ENCODE measurements at places on chromosomes 6 and 20.

- no peak for DNase-seq
Observed at GRCh38 chr20:64058536-64058935, 4.5 kb upstream of the TCEA2 start.

DNA sequence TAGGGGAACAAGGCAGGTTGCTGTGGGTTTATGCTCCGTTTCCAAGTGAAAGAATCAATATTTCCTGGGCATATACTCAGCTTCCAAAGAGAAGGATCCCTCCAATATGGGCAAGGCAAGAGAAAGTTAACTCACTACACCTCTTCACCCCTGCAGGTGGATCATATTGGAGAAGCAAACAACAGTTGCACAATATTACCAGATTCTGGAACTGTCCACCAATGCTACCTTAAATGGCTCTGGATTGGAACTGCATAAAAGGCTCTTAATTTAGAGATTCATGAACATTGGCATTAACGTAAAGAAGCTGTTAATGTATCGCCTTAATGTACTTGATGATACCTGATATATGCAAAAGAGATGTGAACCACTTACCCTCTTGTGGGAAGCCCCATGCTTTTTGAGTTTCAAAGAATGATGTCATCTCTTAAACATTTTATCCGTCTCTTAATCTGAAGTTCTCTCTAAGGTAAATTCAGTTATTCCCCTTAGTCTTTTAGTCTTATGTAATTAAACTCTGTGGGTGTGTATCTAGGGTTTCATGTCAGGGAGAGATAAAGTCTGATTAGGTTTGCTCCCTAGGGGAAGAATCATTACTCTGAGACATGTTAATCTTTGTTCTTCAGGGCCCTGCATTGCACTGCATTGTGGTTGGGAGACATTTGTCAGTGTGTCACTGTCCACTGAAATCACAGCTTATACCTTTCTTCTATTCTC, 99.5 kb downstream of the PHACTR1 start:
- no peak for DNase-seq

DNA sequence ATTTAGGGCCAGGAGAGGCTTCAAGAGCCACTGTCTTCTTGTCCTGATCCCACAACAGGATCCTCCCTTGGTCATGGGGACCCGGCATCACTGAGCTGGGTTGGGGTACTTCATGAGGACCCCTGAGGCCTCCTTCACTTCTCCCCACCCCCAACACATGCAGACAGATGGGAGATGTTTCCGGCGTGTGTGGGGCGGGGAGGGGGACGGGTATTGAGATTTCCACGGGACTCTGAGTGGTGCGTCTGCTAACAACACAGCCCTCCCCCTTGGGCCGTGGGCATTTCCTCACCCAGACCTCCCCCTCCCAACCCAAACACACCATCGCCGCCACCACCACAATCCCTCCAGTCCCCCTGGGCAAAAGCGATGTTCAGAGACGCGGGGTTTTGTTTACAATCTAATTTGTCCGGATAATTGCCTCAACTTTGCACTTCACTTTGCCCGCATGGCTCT, 906 bp upstream of the FOXP4 start:
- no peak for DNase-seq

DNA sequence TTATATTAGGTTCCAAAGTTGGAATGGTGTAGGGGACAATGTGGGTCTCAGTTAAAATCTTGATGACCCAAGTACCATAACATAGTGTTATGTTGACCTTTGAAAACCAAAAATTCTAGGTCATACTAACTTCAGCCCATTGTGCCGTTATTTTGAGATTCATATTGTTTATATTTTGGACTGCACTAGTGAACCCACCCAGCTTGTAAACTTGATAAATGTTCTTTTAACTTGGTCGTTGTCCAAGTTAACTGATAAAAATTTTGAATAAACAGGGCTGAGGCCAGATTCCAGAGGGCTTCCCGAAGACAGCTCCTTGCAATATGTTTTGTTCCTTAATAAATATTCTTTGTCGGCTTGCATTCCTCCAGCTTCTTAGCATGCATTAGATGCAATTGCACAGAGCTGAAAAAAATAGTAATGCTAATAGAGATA, 90.3 kb downstream of the BCAS1 start:
- DNase-seq, result no peak

DNA sequence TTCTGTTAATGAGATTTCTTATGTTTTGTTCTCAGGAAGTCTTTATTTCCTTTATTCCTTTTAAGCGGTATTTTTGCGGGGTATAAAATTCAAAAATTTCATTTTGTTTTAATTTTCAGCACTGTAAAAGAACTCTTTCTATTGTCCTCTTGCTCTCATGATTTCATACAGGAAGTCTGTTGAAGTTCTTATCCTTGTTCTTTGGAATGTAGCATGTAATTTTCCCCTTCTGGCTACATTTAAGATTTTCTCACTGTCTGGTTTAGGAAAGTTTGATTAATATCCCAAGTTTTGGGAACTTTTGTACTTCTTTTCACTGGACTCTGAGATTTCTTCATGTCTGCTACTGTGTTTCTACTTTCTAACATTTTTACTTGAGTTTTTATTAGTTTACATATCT, 581.4 kb upstream of the GJE1 start:
- DNase-seq, result no peak

GRCh38 chr20:57055345-57055744, 211.1 kb downstream of the BMP7 start:
- DNase-seq, result no peak
